ENCODE measurements at places on chromosomes 11 and 22. TPM values are rescaled to one million over a fixed set of nuclear protein-coding genes. Genes with fewer than 3 reads are reported as not detected.
A peak's percentile ranks its signal among the peaks of the same experiment; 100 is the strongest.

DNA sequence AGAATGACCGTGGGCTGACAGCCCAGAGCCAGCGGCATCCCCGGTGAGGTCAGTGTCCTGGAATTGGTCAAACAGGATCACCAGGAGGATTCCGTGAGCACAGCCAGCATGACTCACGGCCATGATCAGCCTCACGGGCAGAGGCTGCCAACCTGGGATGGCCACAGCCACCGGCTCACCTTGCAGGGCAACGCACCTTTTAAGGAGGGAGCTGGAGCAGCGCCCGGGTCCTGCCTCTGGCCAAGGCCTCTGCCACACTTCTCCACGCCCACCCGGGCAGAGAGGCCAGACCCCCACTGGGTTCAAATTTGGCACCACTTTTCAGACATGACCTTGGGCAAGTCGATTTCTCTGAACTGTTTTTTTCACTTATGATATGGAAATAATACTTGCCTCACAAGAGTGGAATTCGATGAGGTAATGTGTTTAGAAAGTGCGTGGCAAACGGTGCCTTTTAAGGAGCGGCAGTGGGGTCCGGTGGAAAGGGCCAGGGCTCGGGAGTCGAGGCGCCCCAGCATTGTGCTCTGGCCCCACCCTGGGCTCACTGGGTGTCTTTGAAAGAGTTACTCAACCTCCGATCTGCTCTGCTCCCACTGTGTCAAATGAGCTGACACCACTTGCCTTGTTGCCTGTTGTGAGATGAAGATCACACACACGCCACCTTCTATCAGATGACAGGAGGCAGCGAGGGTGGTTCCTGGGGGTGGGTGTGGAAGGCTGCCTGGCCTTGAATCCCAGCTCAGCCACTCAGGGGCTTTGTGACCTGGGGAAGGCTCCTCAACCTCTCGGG is 16.0 kb downstream of the TXN2 start:
- peak overlapping the region; percentile 99 for H3K27ac ChIP-seq
- no peak overlapping the region for H3K4me3 ChIP-seq
- no peaks in the 10 kb centered on the region for H3K27me3 ChIP-seq

DNA sequence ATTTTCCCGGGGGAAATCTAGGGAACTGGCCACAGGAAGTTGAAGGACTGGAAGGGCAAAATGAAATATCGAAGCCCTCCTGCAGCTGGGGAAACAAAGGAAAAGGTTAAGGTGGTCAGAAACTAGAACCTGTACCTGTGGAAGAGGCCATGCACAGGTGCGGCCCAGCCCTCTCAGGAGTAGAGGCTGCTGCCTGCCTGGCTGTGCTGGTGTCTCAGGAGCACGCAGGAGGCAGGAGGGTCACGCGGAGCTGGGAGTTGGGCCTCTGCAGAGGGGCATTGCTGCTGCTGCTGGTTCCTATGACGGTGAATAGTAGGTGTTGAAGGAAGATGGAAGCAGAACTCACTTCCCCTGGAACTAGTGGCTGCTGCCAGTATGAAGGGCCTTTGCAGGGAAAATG is 425.7 kb downstream of the NTM start:
- no peak overlapping the region for H3K27ac ChIP-seq
- peaks cover 9% of the 10 kb centered on the region for H3K27me3 ChIP-seq
- H3K4me1 ChIP-seq: no peaks in the 10 kb centered on the region
- H3K36me3 ChIP-seq: no peaks in the 10 kb centered on the region

- no peaks in the 10 kb centered on the region for H3K27me3 ChIP-seq
- no peak overlapping the region for H3K27ac ChIP-seq
- peak; percentile 81 for DNase-seq
- H3K4me1 ChIP-seq: peaks cover 5% of the 10 kb centered on the region
- H3K36me3 ChIP-seq: peaks cover 35% of the 10 kb centered on the region
Measured at GRCh38 chr11:3000032-3000961, 8.2 kb upstream of the NAP1L4 start.

DNA sequence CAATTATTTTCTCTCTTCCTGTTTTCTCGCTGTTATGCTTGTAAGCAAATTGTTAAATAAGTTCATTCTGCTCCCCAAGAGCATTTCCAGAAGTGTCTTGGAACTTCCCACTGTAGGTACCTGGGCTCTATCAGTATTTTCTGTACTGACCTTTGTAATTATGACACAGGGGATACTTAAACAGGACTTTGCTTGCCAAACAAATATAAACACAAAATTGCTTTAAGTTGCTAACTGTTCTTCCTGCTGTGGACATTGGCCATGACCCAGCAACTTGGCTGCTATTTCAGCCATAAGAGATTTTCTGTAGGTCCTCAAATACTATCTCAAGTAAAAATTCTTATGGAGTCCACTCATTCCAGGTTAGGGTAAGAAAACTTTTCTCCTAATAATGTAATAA is 30.1 kb downstream of the SYT9 start:
- DNase-seq: no peak
- no peaks in the 10 kb centered on the region for H3K36me3 ChIP-seq
- no peak overlapping the region for H3K4me3 ChIP-seq
- no peaks in the 10 kb centered on the region for H3K27me3 ChIP-seq
- no peak overlapping the region for H3K27ac ChIP-seq
- no peaks in the 10 kb centered on the region for H3K4me1 ChIP-seq

DNA sequence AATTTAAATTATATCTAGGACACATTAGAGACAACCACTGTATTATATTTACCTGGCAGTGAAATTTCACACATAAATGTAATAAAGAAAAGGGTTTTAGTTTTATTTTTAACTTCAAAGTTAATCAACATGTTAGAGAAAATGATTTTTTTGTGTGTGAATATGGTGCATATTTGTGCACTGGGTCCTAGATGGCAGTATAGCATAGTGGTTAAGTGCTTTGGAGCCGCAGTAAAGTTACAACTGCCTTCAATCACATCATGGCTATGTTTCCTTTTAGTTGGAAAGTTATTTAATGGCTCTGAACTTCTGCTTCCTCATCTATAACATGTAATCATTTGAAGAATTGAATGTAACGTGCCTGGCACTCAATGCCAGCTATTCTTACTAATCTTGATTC is 108.9 kb upstream of the DDI1 start:
- no peaks in the 10 kb centered on the region for H3K27me3 ChIP-seq
- no peak overlapping the region for H3K27ac ChIP-seq
- peak; percentile 67 for DNase-seq
- no peaks in the 10 kb centered on the region for H3K36me3 ChIP-seq
- H3K4me1 ChIP-seq: no peaks in the 10 kb centered on the region
- H3K4me3 ChIP-seq: no peak overlapping the region

DNA sequence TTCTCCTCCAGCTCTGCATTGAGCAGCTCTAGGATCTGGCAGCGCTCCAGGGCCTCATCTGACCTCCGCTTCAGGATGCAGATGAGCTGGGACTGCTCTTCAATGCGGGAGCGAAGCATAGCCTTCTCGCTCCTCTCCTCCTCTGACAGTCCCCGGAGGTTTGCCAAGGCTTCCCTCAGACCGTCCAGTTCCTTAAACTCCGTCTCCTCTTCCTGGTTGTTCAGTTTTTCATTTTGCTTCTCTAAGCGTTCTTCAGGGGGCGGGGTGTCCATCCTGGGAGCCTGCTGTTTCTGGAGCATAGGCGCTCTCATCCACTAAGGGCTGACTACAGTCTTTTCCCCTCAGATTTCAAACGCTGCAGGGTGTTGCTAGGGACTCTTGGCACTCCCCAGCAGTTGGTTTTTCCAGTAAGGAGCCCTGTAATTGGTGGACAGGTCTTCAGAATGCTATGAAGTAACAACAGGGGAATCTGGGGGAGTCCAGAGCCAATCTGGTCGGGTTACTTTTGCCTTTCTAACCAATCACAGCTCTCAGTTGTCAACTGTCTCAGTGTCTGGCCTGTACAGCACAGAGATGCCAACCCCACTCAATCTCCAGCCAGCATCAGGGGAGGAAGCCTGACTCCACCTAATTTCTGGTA is at the start of gene CCDC89:
Gene CCDC89 (minus strand): TSS at position 376 of the 640 bp plus-strand sequence. CDS start 65 bp downstream, at position 311.
- no peaks in the 10 kb centered on the region for H3K36me3 ChIP-seq
- no peaks in the 10 kb centered on the region for H3K27me3 ChIP-seq
- peak; percentile 99 for DNase-seq
- peaks cover 21% of the 10 kb centered on the region for H3K4me1 ChIP-seq
- H3K27ac ChIP-seq: peak within 1 kb of the TSS; percentile 84

DNA sequence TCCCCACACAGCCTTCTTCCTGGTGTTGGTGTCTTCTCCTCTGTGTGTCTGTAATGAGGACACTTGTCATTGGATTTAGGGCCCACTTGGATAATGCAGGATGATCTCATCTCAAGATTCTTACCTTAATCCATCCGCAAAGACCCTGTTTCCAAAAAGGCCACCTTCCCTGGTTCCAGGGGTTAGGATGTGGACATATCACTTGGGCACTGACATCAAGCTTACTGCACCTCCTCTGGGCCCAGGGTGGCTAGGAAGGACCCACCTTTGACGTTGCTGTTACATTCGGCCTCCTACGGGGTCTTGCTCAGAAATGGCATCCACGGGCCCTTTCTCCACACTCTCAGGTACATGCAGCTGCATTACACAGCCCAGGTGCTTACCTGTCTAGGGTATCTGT is 535.9 kb downstream of the BRD1 start:
- H3K27me3 ChIP-seq: no peaks in the 10 kb centered on the region
- H3K4me1 ChIP-seq: no peaks in the 10 kb centered on the region
- H3K4me3 ChIP-seq: no peak overlapping the region
- no peak overlapping the region for H3K27ac ChIP-seq
- DNase-seq: no peak

DNA sequence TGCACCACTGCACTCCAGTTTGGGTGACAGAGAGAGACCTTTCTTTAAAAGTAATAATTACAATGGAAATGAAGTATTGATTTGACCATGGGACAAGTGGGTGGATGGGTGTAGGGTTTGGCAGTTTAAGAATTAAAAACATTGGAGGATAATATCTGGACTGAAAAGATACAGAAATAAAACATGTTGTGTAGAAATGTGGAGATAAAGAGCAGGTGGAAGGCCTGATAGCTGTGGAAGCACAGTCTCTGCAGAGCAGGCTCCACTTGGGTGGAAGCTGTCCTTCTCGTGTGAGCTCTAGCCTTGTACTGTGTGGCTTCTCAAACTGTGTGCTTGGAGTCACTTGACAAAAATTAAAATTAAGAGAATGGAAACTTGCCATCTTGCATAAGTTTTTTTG is 25.6 kb downstream of the APLP2 start:
- H3K36me3 ChIP-seq: no peaks in the 10 kb centered on the region
- H3K27me3 ChIP-seq: no peaks in the 10 kb centered on the region
- H3K4me3 ChIP-seq: no peak overlapping the region

DNA sequence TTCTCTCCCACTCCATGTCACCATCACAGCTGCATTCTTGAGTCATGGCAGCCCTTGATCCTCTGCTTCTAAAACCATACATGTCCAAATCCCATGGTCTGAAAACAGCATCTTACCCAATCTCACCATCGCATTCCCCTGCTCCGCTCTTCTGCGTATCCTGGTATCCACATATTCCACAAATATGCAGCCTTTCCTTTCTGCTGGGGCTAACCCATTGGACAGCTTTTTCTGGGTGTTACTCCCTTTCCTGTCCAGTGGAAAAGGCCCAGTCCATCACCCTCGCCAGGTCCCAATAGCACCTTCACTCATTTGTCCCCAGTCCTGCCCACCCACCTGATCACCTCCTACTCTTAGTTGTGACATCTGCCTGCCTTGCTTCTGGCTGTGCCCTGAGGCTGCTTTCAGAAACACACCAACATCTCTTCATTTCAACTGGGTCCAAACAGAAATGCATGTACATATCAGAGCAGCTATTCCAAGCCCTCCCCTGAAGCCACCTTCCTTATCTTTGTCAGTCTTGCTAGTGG is 237.6 kb upstream of the TBCEL start:
- no peaks in the 10 kb centered on the region for H3K4me1 ChIP-seq
- no peak overlapping the region for H3K27ac ChIP-seq
- no peaks in the 10 kb centered on the region for H3K36me3 ChIP-seq
- no peak overlapping the region for H3K4me3 ChIP-seq

SOX6 gene
- 1.8 TPM for total RNA-seq

SERGEF gene
- 38.5 TPM for total RNA-seq

HDHD5 gene
- total RNA-seq: 16.2 TPM
